ENCODE measurements at places on chromosomes 16 and 17.

- no peak for DNase-seq
These were observed 78.8 kb downstream of the ZFHX3 start for GRCh38 chr16:72969146-72969545.

DNA sequence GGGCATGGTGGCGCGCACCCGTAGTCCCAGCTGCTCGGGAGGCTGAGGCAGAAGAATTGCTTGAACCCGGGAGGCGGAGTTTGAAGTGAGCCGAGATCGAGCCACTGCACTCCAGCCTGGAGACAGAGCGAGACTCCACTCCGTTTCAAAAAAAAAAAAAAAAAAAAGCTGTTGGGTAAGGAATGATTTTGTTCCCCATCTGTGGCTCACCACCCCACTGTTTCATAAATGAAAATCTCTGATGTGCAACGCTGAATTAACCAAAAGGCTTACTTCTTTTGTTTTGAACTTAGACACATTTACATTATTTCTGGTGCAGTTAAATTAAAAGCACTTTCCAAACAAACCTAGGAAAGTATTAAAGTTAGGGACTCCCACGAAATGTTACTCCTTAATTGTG lies 1.2 kb upstream of the METTL9 start:
- no peak for DNase-seq

GRCh38 chr16:79173919-79174318 lies 426.6 kb downstream of the MAF start:
- no peak for DNase-seq

DNA sequence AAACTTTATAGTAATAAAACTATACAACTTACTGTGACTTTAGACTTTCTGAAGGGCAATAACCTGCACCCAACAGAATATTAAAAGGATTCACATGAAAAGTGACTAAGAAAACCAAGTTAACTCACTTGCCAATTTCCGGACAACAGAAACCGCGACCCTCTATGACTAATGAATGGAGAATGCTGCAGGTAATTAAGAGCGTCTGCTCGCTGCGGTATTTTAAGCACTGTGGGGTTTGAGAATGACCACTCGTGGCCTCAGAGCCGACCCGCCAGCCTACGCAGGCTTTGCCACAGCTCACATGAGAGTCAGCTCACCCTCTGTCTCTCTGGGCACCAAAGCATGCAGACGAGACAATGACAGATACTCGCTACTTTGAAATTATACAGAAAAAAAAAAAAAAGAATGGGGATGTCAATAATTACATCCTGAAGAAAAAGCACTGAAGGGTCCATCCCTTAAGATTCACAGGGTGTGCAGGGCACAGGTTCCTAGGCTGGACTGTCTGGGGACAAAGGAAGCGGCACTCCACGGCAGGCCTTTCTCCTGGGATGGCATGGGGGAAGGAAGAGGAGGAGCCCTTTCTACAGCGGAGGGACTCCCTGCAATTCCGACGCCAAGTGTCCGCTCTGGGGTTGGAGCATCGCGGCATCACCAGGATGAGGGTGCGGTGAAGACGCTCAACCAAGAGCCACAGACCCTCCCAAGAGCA lies 35.0 kb downstream of the ZCCHC14 start:
- DNase-seq: peak; percentile 16

- DNase-seq: no peak
These were observed 69.3 kb downstream of the WWP2 start for GRCh38 chr16:69831212-69832123.

DNA sequence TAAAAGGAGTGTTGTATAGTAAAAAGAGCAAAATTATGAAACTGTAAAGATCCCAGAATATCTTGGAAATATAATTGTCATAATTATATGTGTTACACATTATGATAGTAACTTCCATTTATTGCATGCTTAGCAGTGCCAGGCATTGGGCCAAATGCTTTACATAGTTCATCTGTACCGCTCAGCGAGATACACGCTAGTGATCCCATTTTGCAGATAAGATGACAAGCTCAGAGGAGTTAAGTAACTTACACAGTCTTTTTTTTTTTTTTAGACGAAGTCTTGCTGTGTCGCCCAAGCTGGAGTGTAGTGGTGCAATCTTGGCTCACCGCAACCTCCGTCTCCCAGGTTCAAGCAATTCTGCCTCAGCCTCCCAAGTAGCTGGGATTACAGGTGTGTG lies 6.8 kb upstream of the EZH1 start:
- DNase-seq: no peak

- no peak for DNase-seq
These were observed 58.3 kb downstream of the USP32 start for GRCh38 chr17:60333628-60334031.

Measured in activated CD4-positive, alpha-beta T cell treated with anti-CD3 and anti-CD28 coated beads, Interleukin-2, amount 50 U/mL, for 1 hour (primary cell).